ENCODE measurements at places on chromosomes 16 and 17.

DNA sequence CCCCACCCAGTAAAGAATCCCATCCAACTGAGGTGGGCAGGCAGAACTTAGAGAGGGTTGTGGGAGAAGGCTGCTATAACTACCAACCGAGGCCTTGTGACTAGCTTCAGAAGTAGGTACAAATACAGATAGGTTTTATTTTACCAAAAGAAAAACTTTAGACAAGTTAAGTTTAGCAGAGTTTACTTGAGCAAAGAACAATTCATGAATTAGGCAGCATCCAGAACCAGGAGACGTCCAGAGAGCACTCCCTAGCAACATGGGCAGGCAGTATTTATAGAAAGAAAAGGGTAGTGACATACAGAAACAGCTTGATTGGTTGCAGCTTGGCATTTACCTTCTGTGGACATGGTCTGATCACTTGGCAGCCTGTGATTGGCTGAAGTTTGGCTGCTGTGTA, 42.1 kb downstream of the SLFN5 start:
- no peak for DNase-seq

GRCh38 chr17:20142268-20142667, 133.1 kb downstream of the SPECC1 start:
- no peak for DNase-seq

- no peak for DNase-seq
Observed at GRCh38 chr16:28621481-28622155, 11.8 kb upstream of the SULT1A1 start.

GRCh38 chr16:69514356-69514755, 51.4 kb upstream of the NFAT5 start:
- DNase-seq = no peak

GRCh38 chr17:83100853-83101391, 21.5 kb downstream of the METRNL start:
- no peak for DNase-seq

DNA sequence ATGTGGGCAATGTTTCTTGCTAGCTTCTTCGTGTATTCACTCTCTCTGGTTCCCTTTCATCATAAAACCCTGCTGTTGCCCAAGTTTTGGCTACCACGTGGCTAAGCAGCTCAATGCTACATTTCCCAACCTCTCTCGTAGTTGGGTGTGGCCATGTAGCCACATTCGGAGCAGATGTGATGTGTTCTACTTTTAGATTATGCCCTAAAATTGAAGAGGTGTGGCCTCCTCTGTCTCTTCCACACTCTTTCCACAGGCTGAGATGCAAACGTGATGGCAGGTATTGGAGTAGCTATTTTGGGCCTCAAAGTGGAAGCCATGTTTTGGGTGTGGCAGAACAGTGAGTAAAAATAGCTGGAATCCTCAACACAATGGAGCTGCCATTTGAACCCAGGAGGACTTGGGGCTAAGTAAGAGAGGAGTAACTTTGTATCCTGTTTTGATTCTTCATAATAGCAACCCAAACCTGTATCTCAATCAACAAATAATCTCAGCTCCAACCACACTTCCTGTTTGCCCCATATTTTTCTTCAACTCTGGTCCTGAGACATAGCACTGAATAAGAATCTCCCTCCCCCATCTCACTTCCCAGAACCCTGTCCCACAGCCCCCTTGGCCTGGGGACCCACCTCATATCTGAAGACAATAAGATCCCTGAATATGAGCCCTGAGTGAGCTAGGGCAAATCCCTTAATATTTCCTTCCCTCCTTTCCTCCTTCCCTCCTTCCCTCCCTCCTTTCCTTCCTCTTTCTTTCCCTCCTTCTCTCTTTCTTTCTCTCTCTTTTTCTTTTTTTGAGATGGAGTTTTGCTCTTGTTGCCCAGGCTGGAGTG, 4.0 kb downstream of the NUPR1 start:
- peak; percentile 39 for DNase-seq

- DNase-seq = no peak
Observed at GRCh38 chr16:69049603-69050375, 55.7 kb upstream of the HAS3 start.

GRCh38 chr17:54980375-54980774, 11.8 kb downstream of the STXBP4 start:
- no peak for DNase-seq

DNA sequence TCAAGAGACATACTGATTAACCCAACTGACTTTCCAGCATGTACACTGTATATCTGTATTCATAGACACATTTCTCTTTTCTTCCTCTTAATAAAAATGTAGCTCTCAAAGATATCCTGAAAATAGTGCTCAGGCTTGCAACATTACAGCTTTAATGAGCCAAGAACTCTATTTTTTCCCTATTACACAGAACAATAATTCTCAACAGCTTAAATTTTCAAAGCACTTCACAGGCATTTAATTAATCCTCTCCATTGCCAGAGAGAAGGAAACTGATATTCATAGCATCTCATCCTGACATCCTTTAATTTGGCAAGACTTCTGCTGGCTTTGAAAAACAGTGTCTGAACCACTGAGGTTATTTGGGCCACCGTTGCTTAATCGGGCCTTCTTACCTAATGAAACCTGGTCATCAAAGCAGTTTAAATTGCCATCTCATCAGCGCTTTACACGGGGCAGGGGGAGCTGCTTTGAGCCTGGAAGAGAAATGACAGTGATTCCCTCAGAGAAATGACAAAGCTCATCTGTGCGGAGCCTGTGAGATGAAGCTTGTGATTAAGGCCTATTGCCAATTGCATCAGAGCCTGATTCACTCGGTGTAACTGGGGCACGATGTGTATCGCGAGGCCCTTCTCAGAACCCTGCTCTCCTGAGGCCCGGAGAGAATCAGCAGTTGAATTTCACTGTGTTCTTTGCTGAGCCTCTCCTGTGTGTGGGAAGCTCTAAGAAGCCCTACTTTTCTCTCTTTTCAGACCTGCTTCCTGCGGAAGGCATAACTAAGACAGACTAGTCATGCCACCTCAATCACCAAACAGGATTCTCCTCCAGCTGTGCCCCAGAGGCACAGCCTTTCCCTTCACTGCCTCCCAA, 8.5 kb upstream of the SIAH1 start:
- no peak for DNase-seq

- DNase-seq = no peak
Observed at GRCh38 chr17:62017496-62017895, 47.6 kb downstream of the MED13 start.

DNA sequence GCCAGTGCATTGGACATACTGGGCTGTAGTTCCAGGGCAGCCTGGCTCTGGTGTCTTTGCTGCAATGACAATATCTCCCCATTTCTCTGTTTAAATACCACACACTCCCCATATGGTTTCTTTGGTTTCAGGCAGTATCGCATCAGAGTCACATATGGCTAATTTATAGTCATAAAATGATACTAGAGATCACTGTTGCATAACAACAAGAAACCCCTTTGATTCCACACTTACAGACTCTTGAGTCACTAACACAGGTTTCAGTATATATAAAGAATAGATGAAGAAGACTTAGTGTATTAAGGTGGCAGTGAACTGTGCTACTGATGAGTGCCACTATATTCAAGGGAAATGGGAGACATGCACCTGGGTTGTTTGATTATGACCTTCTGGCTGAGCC, 281.6 kb downstream of the WWOX start:
- no peak for DNase-seq

GRCh38 chr16:68889508-68890150, 46.3 kb downstream of the TANGO6 start:
- no peak for DNase-seq

DNA sequence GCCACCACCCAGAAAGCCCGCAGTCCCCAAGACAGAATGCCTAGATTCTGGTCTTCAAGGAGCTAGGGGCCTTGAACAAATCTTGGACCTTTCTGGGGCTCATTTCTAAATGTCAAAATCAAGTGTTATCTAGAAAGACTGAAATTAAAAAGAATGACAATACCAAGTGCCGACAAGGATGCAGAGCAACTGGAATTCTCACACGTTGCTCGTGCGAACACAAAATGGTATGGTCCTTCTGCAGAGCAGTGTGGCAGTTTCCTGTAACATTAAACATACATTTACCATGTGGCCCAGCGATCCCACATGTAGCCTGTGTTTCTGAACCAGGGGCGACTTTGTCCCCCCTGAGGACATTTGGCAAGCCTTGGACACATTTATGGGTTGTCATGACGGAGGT, 137.9 kb downstream of the GAS7 start:
- no peak for DNase-seq

DNA sequence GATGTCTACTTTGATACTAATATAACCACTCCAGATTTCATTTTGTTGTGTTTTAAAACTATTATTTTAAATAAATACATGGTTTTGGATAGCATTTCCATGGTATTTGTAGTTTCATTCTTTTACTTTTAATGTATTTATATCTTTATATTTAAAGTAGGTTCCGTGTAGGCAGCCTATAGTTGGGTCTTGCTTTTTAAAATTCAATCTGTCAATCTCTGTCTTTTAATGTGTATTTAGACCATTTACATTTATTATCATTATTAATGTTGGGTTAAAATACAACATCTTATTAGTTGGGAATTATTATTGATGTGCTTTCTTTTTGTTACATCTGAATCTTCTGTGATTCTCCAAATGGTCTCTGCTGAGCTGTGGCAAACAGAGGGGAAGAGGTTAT, 412.1 kb downstream of the NPIPA7 start:
- no peak for DNase-seq

DNA sequence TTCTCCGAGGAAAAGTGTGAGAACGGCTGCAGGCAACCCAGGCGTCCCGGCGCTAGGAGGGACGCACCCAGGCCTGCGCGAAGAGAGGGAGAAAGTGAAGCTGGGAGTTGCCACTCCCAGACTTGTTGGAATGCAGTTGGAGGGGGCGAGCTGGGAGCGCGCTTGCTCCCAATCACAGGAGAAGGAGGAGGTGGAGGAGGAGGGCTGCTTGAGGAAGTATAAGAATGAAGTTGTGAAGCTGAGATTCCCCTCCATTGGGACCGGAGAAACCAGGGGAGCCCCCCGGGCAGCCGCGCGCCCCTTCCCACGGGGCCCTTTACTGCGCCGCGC, at the start of gene ERBB2:
ERBB2 (plus strand) TSS at position 247 of the 330 bp plus-strand sequence. CDS start 175 bp downstream, outside the sequence.
- DNase-seq = no peak

Measured in bone marrow (tissue), 2 donors.